Endothelial cell (in vitro differentiated cells): ENCODE measurements at places on chromosomes 16 and 17. TPM values are rescaled to one million over a fixed set of nuclear protein-coding genes. Genes with fewer than 3 reads are reported as not detected.
A peak's percentile ranks its signal among the peaks of the same experiment; 100 is the strongest.

- no peak for DNase-seq
These were observed 232.8 kb upstream of the SALL1 start for GRCh38 chr16:51383909-51384308.

FAM20A gene
- total RNA-seq: 0.44 TPM

ZNF205 gene
- total RNA-seq: 22.8 TPM

DNA sequence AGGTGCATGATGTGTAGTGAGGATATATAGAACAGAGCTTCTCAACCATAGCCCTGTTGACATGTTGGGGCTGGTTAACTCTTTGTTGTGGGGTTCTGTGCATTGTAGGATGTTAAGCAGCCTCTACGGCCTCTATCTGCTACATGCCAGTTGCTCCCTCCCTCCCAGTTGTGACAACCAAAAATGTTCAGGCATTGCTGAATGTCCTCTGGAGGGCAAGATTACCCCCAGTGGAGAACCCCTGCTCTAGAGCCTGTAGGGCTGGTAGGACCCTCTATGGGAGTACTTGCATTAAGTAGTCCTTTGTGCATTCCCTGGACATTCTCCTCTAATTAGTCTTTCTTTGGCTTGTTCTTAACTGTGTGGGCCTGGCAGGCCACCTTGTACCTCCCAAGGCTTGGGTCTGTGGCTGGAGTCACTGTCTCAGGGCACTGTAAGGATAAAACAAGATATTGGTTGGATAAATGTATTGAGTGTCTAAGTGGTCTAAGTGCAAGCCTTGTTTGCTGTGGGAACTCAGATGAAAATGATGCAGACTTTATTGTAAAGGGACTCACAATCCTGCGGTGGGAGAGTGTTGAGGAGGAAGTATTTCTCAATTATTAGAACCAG is 19.8 kb upstream of the MYO1D start:
- DNase-seq: no peak

PMFBP1 gene
- 0.38 TPM for total RNA-seq

TBC1D3G gene
- not detected for total RNA-seq

DNA sequence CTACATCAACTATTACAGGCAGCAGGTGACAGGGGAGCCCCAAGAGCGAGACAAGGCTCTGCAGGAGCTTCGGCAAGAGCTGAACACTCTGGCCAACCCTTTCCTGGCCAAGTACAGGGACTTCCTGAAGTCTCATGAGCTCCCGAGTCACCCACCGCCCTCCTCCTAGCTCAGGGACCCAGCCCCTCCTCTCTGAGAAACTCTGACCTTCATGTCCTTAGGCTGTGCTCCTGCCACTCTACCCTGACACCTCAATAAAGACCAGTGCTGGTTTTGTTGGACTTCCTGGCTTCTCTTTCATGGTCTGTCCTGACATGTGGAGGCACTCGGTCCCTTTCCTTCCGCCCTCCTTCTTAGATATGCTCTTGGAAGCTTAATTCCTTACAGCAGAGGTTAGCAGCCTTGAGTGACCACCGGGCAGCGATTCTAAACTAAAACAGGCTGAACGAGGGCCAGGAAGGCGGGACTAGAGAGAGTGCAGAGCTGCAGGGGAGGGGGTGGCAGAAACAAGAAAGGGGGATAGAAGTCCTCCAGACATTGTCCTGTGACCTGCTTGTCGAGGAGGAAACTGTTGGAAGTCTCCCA is 915 bp downstream of the AHSP start:
- no peak for DNase-seq

DDX19B gene
- 37.1 TPM for total RNA-seq

ZNF207 gene
- 211 TPM for total RNA-seq

DNA sequence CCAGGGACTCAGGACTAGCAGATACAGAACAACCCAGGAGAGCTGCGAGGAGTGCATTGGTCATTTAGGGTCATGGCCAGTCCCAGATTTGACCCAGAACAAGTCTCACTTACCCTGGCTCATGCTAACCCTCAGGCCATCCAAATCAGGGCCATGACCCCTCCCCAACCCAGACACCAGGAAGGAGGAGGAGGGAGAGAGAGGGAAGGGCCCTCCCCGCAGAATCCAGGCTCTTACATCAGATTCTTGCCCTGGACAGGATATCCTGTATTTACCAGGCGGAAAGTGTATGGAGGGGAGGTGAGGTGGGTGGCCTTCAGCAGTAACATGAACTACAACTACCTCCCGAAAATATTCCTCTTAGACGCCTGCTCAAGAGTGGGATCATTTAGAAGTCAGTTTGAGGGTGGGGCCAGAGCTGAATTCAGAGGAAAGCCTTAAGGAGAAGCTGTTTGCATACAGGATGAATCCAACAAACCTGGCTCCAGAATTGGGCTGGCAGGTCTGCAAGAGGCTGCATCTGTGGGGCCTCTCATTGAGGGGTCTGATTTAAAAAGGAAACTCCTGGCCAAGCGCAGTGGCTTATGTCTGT is 2.1 kb downstream of the VAT1 start:
- DNase-seq: peak; percentile 42

DNA sequence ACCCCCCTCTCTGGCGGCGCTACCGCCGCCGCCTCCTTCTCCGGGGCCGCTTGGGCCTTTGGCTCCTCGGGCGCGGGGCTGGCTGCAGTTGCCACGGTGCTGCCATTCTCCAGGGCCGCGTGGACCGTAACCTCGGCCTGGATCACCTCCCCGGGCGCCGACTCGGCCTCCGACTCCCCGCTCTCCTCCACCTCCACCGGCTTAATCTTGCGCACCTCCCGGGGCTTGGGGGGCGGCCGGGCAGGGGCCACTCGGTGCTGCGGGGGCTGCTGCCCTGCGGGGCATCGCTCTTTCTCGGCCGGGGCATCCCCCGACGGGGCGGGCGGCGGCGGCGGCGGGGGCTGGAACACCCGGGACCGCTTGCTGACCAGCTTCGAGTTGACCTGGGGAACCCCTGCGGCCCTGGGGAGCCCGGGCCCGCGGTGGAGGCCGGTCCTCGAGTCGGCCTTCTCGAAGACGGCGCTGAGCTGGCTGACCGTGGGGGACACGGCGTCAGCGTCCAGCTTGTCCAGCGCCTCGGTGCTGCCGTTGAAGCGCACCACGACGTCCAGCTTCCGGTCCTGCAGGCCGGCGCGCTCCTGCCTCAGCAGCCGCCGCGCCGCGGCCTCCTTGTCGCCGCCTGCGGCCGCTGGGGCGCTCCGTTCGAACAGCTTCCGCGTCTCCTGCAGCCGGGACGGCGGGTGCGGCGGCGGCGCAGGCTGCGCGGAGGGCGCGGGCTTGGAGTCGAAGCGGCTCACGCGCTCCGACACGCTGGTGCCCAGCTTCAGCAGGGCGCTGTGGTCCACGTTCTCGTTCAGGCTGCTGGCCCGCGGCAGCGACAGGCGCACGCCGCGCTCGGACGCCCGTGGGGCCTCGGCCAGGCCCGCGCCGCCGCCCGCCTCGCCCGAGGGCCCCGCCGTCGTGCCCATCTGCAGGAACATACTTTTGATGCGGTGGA is 792 bp downstream of the PPP1R9B start:
- DNase-seq: peak; percentile 70

- no peak for DNase-seq
These were observed 229.6 kb upstream of the TNRC6C start for GRCh38 chr17:77728871-77729270.
